HCT116 (cell line): ENCODE measurements at places on chromosomes 16 and 17. TPM values are rescaled to one million over a fixed set of nuclear protein-coding genes. Genes with fewer than 3 reads are reported as not detected.

DNA sequence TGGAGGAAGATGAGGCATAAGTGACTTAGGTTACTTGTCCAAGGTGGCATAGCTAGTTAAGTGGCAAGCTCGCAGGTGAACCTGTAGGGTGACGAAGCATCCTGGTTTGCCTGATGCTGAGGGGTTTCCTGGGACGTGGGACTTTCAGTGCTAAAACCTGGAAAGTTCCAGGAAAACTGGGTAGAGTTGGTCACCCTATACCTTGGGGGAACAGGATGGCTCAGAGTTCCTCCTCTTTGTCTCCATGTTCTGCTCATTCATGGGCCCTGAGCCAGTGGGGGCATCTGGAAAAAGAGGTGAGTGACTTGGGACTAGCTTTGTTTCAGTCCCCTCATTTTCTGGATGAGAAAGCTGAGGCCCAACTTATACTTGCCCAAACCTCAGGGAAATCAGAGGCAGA lies 268.0 kb upstream of the N4BP1 start:
- no peak for DNase-seq
- no peak overlapping the region for H3K27ac ChIP-seq
- H3K36me3 ChIP-seq: no peaks in the 10 kb centered on the region
- no peaks in the 10 kb centered on the region for H3K4me1 ChIP-seq
- no peak overlapping the region for H3K4me3 ChIP-seq

DNA sequence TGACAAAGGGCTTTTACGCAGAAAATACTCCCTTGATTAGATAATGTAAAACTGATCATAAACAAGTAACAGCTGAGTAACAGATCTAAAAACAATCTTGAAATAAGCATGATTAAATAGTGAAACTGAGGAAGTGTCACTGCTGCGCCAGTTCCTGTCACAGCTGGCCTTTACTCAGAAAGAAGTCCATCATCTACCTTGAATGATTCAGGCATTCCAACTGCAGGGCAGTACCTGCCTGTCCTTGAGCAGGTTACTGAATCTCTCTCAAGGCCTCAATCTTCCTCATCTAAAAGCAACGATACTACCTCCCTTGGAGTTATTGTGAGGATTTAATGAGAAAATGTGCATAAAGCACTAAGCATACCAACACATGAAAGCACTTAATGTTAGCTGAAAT lies 12.7 kb downstream of the PHLPP2 start:
- no peaks in the 10 kb centered on the region for H3K27me3 ChIP-seq
- H3K27ac ChIP-seq: no peak overlapping the region
- no peak overlapping the region for H3K4me3 ChIP-seq
- no peak for DNase-seq
- peaks cover 30% of the 10 kb centered on the region for H3K4me1 ChIP-seq

- H3K27ac ChIP-seq: no peak overlapping the region
Observed at GRCh38 chr16:65178151-65178550, 56.3 kb upstream of the CDH11 start.

DNA sequence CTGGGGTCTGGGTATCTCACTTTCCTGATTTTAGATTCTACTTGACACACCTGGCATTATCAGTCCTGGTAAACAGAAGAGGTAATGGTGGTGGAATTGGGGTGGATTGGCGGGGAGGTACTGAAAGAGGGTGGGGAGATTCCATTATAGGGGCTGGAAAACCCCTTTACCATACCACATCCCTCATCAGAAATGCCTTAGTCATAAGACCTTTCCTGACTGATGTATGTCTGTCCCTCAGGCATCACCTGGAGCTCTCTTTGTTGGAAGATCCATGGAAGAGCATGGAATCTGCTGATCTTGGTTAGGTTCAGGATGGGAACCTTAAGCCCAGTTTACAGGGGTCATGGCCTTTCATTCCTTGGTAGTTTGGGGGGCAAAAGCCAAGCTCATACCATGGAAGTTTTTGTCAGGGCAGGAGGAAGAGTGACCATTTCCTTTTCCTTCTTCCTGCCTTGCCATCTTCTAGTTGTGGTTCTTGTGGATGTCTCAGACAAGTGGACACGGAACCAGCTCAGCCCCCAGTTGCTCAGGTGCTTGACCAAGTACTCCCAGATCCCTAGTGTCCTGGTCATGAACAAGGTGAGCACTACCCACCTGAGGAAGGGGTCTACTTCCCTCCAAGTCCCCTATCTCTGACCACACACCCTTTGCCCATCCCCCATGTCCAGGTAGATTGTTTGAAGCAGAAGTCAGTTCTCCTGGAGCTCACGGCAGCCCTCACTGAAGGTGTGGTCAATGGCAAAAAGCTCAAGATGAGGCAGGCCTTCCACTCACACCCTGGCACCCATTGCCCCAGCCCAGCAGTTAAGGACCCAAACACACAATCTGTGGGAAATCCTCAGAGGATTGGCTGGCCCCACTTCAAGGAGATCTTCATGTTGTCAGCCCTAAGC lies 3.3 kb downstream of the ERAL1 start:
- no peak overlapping the region for H3K27ac ChIP-seq
- DNase-seq: no peak
- H3K36me3 ChIP-seq: peaks cover 9% of the 10 kb centered on the region; the same call in 1 of the 2 replicates
- peaks cover 7% of the 10 kb centered on the region; the same call in 1 of the 2 replicates for H3K4me1 ChIP-seq

DNA sequence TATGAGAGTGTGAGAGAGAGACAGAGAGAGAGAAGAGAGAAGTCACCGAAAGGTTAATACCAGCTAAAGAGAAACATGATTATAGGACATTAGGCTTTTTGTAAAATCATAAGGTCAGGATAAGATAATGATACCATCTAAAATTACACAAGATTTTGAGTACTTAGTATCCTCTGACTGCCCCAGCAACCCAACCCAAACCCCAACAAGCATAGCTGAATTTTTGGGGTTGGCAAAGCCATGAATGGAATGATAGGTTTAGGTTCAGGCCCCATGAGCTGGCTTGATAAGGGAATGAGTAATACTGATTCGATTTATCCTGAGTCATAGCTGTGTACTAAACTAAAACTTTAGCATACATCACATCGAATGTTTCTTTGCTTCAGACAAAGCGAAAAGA lies 259.5 kb downstream of the IRX3 start:
- no peak for DNase-seq
- H3K4me1 ChIP-seq: peaks cover 19% of the 10 kb centered on the region
- H3K4me3 ChIP-seq: no peak overlapping the region

DNA sequence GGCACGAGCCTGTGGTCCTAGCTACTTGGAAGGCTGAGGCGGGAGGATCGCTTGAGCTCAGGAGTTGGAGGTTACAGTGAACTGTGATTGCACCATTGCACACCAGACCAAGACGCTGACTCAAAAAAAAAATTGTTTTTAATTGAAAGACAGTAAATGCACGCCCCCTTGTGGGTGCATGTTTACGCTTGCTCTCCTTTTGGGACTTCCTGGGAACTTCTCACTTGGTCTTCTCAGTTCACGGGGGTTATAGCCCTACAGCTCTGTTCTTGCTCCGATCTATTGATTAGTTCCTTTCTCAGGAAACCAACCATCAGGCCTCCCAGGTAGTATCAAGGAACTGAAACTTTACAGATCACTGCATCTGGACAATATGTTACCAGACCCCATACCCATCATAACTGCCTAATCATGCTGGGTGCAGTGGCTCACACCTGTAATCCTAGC lies 14.2 kb upstream of the RIPOR1 start:
- peaks cover 18% of the 10 kb centered on the region for H3K4me1 ChIP-seq
- H3K27ac ChIP-seq: no peak overlapping the region
- peak; percentile 69 for DNase-seq
- H3K27me3 ChIP-seq: no peaks in the 10 kb centered on the region
- H3K4me3 ChIP-seq: no peak overlapping the region; the same call in 1 of the 2 replicates

GRCh38 chr16:72908362-72909167 lies 139.4 kb downstream of the ZFHX3 start:
- H3K27me3 ChIP-seq: no peaks in the 10 kb centered on the region
- no peak for DNase-seq
- H3K36me3 ChIP-seq: no peaks in the 10 kb centered on the region
- no peak overlapping the region for H3K4me3 ChIP-seq
- H3K4me1 ChIP-seq: peaks cover 14% of the 10 kb centered on the region; the same call in 1 of the 2 replicates
- no peak overlapping the region for H3K27ac ChIP-seq

- no peak overlapping the region for H3K4me3 ChIP-seq
- H3K4me1 ChIP-seq: no peaks in the 10 kb centered on the region
- no peaks in the 10 kb centered on the region for H3K27me3 ChIP-seq
- H3K36me3 ChIP-seq: no peaks in the 10 kb centered on the region
- no peak for DNase-seq
- no peak overlapping the region for H3K27ac ChIP-seq
Observed at GRCh38 chr16:57653936-57654335, 14.2 kb upstream of the ADGRG3 start.

DNA sequence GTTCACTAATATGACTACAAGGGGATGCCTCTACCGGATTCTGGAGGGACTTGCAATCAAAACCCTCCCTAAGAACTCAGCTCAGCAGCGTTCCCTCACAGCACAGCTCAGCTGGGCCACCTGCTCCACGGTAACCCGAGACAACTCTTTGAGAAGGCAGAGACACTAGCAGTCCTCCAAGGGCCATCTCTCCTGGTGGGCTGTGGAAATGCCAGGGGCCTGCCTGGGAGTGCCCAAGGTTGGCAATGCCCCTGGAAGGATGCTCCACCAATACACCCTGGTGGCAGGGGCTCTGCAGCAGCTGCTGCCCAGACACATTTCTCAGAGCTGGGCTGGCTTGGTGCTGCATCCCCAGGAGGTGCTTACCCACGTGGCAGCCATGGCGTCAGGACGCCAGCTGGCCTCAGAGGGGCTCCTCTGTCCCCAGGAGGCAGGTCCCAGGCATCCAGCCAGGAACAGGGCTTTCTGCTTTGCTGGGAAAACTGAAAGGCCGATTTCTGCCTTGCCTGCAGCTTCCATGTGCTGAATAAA lies 16.5 kb downstream of the CDIP1 start:
- H3K27me3 ChIP-seq: no peaks in the 10 kb centered on the region
- H3K4me3 ChIP-seq: no peak overlapping the region
- no peaks in the 10 kb centered on the region for H3K4me1 ChIP-seq
- H3K27ac ChIP-seq: no peak overlapping the region
- H3K36me3 ChIP-seq: no peaks in the 10 kb centered on the region
- no peak for DNase-seq

DNA sequence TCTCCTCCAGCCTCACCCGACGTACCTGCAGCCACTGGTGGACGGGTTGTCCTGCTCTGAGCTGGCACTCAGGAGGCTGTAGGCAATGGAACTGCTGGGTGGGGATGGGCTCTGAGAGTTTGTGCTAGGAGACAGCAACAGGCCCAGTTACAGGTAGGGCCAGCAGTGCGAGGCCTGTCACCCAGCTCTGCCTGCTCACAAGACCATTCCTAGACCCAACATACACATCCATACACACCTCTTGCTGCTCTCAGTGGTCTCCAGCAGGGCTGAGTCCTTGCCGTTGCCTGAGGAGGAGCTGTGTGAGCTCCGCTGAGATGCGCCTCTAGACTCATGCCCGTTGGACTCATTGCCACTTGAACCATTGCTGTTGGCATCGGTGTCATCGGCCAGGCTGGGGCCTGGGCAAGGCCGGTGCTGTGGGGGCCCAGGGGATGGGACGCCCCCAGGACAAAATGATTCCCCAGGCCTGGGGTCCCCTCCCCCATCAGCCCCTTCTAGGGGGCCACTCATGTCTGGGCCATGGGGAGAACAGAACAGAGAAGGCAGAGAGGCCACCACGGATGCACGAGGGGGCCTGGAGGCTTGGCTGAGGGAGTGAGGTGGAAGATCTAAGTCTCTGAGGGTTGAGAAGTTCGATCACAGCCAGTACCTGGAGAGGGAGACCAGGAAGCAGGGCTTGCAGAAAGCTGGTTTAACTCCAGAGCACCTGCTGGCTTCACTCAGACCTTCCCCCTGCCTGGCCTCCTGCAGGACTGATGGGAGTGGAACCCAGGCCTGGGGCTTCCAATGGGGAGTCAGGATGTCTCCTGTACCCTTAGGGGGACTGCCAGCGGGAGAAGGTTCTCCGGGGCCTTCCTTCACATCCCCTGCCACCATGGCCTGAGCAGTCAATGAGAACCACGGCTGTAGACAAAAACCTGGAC lies 1.7 kb downstream of the PER1 start:
- H3K27me3 ChIP-seq: no peaks in the 10 kb centered on the region
- H3K4me3 ChIP-seq: peak overlapping the region; percentile 85
- H3K36me3 ChIP-seq: peaks cover 40% of the 10 kb centered on the region
- H3K4me1 ChIP-seq: peaks cover 35% of the 10 kb centered on the region
- peak overlapping the region; percentile 77 for H3K27ac ChIP-seq

GRCh38 chr17:62067165-62068145 lies 2.4 kb upstream of the MED13 start:
- H3K27me3 ChIP-seq: no peaks in the 10 kb centered on the region
- H3K4me1 ChIP-seq: peaks cover 7% of the 10 kb centered on the region
- no peak overlapping the region for H3K27ac ChIP-seq
- DNase-seq: no peak
- H3K36me3 ChIP-seq: peaks cover 8% of the 10 kb centered on the region; the same call in 1 of the 2 replicates
- H3K4me3 ChIP-seq: no peak overlapping the region

Gene TVP23A
- not detected for total RNA-seq

Gene C17orf50
- not detected for total RNA-seq

- H3K27ac ChIP-seq: no peak overlapping the region
- peaks cover under 1% of the 10 kb centered on the region; the same call in 1 of the 2 replicates for H3K4me1 ChIP-seq
- no peaks in the 10 kb centered on the region for H3K27me3 ChIP-seq
- H3K36me3 ChIP-seq: no peaks in the 10 kb centered on the region
Observed at GRCh38 chr16:85378145-85379040, 234.7 kb upstream of the GSE1 start.

DNA sequence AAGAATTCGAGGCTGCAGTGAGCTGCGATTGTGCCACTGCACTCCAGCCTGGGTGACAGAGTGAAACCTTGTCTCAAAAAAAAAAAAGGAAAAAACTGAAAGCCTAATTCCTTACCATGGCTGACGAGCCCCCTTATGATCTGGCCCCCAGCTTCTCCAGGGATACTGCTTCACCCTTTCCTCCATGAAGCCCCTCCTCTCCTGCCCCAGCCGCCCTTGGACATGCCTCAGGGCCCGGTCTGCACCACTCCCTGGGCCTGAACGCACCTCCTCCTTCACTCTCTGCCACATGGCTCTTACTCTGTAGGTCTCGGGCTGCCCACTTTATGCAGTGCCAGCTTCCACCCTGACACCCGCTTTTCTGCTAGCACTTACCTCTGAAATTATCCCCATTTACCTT lies 65.3 kb downstream of the COG7 start:
- peaks cover 7% of the 10 kb centered on the region for H3K36me3 ChIP-seq
- H3K4me1 ChIP-seq: no peaks in the 10 kb centered on the region
- H3K4me3 ChIP-seq: no peak overlapping the region
- no peaks in the 10 kb centered on the region for H3K27me3 ChIP-seq
